ENCODE measurements at places on chromosomes 1 and 21. TPM values are rescaled to one million over a fixed set of nuclear protein-coding genes. Genes with fewer than 3 reads are reported as not detected.

DNA sequence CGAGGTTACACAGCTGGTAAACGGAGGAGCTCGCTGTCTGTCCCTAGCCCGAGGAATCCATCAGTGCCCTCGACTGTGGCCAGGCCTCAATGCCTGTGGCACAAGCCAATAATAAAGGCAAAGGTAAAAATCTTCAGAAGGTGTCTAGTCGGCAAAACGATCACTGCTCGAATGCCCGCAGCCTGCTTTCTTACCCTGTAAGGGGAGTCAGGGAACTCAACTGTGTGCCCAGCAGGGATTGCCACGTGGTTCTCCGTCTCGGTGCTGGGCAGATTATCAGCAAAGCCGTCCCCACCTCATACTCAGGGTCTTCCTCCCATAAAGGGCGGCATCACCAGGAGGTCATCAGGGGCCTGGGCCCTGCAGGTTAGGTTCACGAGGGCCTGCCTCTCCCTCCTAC lies 103.4 kb downstream of the PAX7 start:
- H3K4me1 ChIP-seq, result no peaks in the 10 kb centered on the region
- no peak overlapping the region for H3K27ac ChIP-seq
- peaks cover 94% of the 10 kb centered on the region for H3K27me3 ChIP-seq
- no peak overlapping the region for H3K4me3 ChIP-seq
- H3K36me3 ChIP-seq, result no peaks in the 10 kb centered on the region

The GAS5 gene
- 453 TPM for total RNA-seq

DNA sequence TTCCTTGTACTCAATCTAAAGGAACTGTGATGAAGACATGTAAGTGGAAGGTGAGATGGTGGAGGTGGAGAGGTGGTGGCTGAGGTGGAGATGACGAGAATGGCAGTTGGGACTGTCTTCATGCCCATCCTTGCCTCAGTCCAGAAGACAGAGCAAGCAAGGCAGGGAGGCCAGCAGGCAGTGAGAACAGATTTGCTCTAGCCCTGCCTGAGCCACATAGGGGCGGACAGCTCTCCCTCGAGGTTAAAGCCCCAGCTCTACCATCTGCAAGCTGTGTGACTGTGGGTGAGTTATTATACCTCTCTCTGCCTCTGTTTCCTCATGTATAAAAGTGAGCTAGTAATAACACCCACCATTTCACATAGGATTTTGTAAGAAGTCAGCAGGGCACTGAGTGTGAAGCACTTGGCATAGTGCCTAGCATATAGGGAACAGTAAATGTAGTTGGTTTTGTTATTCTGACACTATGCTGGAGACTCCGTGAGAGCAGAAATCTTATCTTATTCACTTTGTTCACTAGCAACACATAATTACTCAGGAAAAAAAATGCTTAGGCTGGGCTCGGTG lies 4.8 kb upstream of the FAM110D start:
- DNase-seq, result no peak
- no peak overlapping the region for H3K4me3 ChIP-seq
- no peaks in the 10 kb centered on the region for H3K36me3 ChIP-seq
- H3K27me3 ChIP-seq, result peaks cover 21% of the 10 kb centered on the region
- no peaks in the 10 kb centered on the region for H3K4me1 ChIP-seq

GRCh38 chr21:42218836-42219605 lies at the start of gene ABCG1:
Gene ABCG1 (plus strand): TSS chr21:42219140. CDS start chr21:42219263, 123 bp downstream.
- no peaks in the 10 kb centered on the region for H3K27me3 ChIP-seq
- H3K27ac ChIP-seq, result peak within 1 kb of the TSS; percentile 86
- DNase-seq, result peak; percentile 70
- H3K4me3 ChIP-seq, result peak within 1 kb of the TSS; percentile 81
- peaks cover 45% of the 10 kb centered on the region for H3K4me1 ChIP-seq

The SYPL2 gene
- total RNA-seq, result 0.45 TPM

GRCh38 chr1:16162163-16162822 lies 6.4 kb upstream of the EPHA2 start:
- peak overlapping the region; percentile 12 for H3K4me3 ChIP-seq
- H3K27ac ChIP-seq, result no peak overlapping the region
